ENCODE measurements at places on chromosomes 1 and 21. TPM values are rescaled to one million over a fixed set of nuclear protein-coding genes. Genes with fewer than 3 reads are reported as not detected.

DNA sequence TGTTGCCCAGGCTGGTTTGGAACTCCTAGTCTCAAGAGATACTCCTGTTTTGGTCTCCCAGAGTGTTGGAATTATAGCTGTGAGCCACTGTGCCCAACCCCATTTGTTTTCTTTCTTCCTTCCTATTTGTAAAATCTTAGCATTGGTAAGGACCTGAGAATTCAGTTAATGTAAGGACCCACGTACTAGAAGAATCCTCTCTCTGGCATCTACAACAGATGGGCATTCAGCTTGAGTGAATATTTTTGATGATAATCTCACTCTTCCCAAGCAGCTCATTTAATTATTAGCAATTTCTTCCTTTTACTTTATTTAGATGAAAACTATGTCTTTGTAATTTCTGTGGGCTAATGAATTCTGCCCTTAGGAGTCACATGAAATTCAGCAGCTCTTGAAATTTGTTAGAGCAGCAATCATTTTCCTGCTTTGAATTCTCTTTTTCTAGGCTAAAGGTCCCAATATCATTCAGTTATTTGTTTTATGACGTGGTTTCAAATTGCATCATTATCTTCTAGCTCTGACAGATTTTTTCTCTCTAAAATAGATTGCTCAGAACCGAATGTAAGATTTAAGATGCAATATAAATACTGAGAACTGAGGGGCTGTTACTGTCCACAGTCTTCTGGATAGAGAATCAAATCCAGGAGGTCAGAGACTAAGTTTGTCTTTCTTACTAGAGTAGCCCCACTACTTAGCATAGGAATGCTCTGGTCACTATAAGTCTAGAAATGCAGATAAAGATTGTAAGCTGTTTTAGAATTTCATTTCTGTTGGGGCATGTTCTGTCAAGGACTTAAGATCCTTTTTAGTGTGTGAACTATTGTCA, 59.4 kb downstream of the EPB41 start:
- DNase-seq = no peak

The ANGPTL3 gene
- total RNA-seq = not detected

DNA sequence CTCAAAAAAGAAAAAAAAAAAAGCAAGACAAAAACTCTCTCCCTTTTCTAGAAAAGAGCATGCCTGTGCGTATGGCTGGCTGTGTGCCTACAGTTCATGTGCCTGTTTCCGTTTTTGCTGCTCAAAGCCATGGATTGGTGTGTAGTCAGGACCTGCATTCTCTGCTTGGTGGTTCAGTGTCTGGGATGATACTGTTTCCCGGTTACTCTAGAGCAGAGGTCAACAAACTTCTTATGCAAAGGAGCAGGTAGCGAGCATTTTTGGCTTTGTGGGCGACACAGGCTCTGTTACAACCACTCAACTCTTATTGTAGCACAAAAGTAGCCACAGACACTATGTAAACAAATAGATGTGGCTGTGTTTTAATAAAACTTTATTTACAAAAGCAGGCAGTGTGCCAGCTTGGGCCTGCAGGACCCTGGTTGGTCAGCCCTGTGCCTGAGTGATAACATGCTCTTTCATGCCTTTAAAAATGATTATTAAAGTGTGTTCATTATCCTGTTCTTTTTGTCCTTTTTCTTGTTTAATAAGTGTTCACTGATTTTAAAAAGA, 524.2 kb downstream of the KIF26B start:
- no peak for DNase-seq

The CLEC20A gene
- total RNA-seq = not detected

The TRNP1 gene
- total RNA-seq = 3.6 TPM

The KIAA0040 gene
- total RNA-seq = 17.5 TPM

The NFASC gene
- total RNA-seq = 35.6 TPM

- DNase-seq = no peak
Observed at GRCh38 chr1:46053734-46054133, 78.7 kb downstream of the PIK3R3 start.

DNA sequence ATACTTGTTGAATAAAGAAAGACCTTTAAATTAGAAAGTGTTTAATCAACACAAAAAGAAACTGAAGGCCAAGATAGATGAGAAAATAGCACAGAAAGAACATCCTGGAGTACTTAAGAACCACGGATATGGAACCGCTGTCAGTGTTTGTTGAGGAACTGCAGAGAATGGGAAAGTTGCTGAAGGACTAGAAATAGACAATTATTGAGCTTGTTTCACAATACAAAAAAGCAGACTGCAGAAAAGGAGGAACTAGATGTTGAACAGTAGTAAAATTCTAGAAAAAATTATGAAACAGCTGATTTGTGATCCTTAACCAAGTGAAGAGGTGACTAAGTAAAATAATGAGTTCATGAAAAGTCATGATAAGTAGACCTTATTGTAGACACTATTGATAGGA, 29.7 kb downstream of the MYSM1 start:
- DNase-seq = no peak

- DNase-seq = peak; percentile 42
Observed at GRCh38 chr1:204258213-204259115, 44.7 kb upstream of the GOLT1A start.

DNA sequence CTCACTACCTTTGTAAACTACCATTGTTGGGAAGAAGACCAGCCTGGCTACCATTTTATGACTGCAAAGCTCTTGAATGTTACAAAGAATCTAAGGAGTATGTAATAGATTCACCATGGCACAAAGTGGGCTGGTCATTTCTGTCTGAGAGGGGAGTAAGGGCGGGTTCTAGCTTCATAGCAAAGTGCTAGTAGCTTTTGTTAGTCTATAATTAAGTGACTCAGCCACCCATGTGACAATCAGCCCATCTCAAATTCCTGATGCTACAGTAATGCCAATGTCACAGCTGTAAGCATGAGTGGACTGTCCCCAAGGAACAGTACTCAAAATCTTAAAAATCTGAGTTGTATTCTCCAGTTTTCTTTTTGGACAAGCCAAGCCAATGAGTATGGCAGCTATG, 15.4 kb upstream of the OTUD3 start:
- DNase-seq = no peak

DNA sequence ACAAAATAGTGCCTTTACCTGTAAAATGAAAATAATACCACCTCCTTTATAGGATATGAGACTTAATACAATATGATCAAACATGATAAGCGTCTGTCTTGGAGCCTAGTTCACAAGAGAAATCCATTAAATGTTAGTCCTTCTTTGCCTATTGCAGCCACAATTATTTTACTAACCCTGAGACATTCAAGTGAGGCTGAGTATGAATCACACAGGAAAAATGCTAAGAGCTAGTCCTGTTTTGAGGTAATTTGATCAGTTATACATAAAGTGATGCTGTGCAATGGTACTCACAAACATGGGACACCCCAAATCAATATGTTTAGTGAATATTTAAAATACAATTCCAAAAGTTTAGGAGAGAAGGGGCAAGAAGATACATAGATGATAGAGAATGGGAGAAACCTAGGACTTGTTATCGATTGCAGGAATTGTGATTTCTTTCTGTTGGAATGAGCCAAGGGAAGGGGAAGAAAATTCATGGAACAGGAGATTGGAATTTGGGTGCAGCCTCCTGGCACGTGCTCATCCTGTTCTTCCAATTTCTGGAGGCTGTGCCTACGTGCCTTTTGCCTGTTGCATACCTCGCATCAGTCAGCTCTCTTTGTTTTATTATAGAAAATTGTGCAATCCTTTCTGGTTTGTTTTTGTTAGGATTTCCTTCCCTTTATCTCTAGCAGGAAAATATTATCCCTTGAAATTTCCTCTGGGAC, 39.9 kb upstream of the BACH1 start:
- no peak for DNase-seq
